ENCODE measurements at places on chromosomes 4 and X.

GRCh38 chr4:15601862-15602261, 53.3 kb downstream of the FBXL5 start:
- no peak for DNase-seq

DNA sequence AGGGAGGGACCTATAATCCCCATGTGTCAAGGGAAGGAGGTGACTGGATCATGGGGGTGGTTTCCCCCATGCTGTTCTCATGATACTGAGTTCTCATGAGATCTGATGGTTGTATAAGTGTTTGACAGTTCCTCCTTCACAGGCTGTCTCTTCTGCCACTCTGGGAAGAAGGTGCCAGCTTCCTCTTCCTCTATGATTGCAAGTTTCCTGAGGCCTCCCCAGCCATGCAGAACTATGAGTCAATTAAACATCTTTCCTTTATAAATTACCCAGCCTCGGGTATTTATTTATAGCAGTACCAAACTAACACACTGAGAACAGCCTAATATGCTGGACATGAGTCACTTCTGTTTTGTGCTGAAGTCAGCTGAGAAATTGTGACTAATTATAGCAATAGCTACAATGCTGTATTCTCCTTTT, 656.9 kb upstream of the CPEB2 start:
- no peak for DNase-seq

DNA sequence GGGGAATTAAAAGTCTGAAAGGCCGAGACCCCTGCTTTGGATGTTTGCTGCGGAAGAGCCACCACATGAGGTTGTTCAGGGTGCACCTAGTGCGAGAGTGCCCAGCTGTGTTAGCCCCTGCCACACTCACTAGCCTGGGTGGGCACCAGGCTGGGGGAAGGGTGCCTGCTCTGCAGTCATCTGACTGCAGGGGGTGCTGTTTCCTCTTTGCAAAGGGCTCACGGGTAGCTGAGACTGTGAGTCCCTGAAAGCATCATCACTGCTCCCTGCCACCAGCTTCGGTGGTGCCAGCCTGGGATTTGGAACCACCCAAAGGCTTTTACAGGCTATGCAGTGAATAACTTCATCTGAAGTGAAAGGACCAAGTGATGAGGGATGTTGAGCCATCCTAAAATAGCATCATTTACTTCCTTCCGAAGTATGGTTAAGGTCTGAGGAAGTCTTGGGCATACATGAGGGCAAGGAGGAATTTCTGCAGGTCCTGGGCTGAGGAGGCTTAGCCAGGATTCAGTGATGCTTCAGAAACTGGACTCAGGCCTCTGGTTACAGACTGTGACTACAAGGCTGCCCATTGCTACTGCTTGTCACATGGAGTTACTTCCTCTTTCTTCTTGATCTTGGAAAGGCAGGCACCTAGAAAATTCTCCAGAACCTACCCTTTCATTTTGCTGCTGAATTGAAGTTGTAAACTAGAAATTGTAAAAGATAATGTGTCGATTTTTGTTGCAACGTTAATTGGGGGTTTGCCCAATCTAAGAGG, 293.2 kb upstream of the PRPS2 start:
- no peak for DNase-seq

DNA sequence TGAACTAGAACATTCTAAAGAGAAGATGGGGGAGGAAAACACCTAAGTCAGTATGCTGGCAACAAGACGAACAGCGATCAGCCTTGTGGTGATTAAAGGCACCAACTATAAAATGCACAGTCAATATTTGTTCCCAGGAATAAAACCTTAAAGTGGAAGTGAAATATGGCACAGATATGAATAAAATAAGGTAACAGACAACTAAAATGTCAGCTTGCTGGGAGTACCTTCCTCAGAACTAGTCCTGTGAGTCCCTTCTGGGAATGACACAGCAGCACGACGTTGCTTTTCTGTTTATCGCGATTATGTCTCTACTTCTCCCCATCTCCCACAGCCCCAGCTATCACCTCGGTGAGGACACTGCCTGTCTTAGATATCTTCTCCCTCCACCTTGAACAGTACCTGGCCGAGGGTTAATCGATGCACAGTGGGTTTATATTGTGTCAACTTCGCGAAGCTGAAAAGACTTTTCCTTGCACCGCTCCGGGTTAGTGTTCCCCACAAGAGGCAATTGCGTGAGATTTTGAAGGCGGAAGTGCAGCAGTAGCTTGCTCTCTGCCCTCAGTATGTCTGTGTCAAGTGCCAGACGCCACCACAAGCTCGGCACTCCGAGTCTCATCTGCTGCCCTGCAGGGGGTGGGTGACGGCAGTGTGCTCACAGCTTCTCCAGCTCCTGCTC, 17.4 kb downstream of the MTNR1A start:
- no peak for DNase-seq

DNA sequence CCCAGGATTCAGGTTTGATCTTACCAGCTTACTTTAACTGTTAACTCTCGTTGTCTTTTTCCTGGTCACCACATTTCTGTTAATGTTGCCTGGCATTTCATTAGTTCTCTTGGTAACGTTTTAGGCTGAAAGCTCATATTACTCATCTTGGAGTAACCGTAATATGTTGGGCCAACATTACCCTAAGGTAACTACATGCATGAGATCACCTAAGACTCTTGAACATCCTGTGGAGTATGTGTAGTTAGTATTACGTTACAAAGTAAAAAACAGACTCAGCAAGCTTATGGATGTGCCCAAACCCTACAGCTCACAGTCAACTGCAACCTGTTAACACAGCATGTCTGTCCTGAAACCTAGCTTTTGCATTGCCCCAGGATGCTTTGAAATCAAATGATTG, 203.3 kb upstream of the HS3ST1 start:
- no peak for DNase-seq

DNA sequence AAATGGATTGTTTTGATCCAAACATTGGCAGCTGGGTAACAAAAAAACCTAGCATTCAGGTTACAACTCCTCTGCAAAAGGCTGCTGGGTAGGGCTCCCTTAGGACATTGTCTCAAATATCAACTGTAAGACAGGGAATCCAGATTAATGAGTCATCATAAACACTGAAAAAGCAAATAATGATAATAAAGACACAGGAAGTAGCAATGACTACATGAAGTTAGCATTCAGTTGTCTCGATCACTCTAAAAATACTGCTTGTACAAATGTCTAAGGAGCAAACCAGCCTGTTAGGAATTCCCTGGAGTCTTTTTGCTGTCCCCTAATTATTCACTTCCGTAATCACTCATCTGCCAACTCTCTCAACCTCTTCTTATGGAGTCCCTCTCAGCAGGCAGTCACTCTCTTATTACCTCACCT, 259.2 kb downstream of the GPC3 start:
- no peak for DNase-seq

GRCh38 chr4:14646831-14647230, 355.4 kb upstream of the CPEB2 start:
- no peak for DNase-seq

GRCh38 chrX:123745511-123745910, 12.7 kb upstream of the THOC2 start:
- no peak for DNase-seq

- no peak for DNase-seq
Measured at GRCh38 chr4:82890528-82890900, 439 bp downstream of the SEC31A start.

DNA sequence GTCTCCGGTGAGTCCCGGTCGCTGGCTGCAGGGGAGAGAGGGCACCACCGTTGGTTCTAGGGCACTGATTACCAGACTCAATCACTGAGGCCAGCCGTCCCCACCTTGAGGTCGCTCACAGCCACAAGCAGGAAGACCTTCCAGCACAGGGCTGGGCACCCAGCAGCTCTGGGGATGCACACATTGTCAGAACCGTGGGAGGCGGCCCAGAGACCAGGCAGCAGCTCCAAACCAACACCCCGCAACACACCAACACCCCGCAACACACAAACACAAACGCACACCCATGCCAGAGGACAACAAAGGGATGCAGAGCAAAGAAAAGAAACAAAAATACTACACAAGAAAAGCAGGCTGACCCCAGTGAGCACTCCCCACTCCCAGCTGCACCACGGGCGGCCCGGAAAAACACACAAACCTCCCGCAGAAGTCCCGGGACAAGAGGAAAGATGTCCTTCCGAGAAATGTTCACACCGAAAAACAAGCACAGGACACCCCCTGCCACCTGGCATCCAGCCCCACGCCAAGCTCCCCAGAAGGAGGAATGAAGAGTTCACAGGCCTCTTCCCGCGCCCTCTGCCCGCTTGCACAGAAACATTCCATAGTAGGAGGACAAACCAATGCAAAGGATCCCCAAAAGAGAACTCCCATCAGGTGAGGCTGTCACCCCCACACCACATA, 3.2 kb downstream of the HMX1 start:
- DNase-seq: no peak

- no peak for DNase-seq
Measured at GRCh38 chrX:70508296-70508911, 63.8 kb downstream of the DLG3 start.

DNA sequence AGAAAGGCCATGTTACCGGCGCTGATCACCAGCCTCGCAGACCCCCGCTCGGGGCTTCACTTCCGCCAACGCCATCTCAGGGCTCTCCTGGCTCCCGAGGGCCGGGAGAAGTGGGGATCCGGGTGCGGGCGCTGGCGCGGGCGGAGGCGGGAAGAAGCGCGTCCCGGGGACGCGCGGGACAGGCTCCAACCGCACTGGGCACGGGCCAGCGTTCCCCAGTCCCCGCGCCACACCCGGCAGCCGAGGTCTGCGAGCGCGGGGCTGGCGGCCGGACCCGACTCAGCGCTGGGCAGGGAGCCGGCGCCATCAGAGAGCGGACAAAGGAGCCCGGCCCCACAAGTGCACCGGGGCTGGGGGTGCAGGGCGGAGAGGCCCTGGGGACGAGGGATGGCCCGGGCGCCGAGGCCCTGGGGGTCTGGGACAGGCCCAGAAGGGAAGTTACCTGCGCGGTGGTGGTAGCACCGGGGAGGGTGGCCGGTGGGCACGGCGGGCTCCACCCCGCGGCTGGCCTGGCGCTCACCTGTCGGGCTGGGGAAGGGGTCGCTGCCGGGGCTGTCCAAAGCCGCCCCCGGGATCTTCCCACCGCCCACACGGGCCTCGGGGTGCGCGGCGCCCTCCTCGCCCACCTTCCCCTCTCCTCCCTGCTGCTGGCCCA, 449 bp downstream of the CTPS2 start:
- DNase-seq: no peak

- no peak for DNase-seq
Measured at GRCh38 chrX:53047228-53047627, 1.4 kb upstream of the GPR173 start.

DNA sequence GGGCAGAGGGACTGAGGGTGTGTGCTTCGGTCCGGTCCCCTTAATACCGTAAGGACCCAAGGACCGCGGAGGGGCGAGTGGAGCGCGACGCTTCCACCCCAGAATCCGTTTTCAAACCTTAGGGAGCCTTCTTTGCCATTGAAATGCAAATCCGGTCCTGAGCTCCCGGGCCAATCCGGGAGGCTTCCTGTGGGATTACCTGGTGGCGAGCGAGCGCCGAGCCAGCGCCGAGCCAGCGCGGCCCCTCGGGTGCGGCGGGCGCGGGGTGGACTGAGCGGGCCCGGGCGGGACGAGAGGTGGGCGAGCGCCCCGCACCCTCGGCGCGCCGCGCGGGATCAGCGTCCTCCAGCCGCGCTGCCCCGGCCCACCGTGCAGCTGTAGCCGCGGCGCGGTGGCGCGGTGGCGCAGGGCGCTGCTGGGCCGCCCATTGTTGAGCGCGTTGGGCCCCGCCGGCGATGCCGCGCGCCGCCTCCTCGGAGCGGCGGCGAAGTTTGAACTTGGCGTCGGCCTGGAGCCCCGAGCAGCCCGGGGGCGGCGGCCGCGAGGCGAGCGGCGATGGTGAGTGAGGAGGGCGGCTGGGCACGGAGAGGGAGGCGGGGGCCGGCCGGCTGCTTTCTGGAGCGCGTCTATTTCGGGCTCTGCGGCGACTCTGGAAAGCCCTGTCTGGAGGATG, 208.7 kb downstream of the SOWAHB start:
- no peak for DNase-seq

GRCh38 chr4:182653596-182653995, 263.6 kb downstream of the DCTD start:
- DNase-seq: no peak

DNA sequence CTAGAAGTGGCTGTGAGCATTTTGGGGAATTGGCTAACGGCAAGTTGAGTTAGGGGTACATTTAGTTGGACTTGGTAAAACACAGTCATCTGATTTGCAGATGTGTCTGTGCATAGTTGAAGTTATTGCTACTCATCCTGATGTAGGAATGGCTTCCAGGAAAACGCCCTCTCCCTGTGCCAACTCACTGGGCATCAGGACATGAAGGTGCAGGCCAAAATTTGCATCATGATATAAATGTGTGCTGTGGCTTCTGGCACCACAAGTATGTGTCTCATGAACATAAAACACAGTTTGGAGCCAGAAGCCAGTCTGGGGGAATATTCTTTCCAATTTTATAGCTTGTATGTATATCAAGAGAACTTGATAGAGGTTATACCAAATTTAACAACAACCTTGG, 54.2 kb upstream of the CBR4 start:
- DNase-seq: no peak

- DNase-seq: no peak
Measured at GRCh38 chr4:186203406-186203805, 12.0 kb downstream of the CYP4V2 start.

DNA sequence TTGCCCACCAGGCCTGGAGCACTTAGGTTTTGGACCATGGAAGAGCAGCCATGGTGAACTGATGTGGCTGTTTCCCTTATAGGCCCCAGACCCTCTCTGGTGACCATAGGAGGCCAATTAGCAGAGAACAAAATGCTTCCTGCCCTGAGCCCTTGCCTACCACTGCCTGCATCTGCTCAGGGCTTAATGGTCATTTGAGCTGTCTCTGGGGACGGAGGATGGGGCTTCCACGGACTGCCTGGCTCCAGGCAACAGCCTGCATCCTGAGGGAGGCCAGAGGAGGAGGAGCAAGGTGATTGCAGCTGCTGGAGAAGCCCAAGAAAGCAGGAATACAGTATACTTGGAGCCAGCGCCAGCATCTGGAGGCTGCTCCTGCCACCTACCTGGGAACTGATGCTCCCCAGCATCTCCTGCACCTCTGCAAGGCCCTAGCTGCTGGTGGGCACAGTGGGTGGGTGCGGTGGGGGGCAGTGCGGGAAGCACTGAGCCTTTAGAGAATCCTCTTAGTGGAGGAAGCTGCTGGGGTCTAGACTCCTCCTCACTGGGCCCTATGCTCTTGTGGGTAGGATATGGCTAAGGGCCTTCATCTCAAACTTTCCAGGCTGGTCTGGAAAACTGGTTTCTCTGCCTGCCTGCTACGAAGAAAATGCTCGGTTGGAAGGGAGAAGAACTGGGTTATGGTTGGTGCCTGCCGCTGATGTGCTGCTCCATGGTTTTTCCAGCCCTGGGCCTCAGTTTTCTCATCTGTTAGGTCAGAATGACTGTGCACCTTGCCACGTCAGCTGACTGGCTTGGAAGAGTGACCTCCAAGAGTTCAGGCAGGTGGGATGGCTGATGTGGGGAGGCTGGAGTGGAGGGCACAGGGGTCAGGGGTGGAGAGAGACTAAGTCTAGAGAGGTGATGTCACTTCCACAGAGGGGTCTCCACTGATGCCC, 158.8 kb upstream of the PJA1 start:
- no peak for DNase-seq

DNA sequence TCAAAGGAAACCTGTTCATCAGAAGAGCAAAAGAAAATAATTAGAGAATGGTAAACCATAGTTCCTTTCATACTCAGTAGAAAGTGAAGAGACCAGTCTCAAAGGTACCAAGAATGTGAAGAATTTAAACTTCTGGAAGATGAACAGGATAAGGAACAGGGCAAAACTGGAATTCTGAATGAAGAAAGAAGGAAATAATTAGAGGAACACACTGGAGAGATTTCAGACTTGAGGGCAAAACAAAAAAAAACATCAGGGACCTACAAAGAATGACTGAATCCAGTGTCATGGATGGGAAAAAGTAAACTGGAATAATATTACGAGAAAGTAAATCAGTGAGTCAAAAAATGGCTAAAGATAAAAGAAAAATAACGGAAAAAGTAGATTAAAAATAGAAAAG, 245.6 kb upstream of the NEIL3 start:
- DNase-seq: no peak

Data from activated T-helper 1 cell treated with Interleukin-2 at 50 U/mL for 16 hours (primary cell).